ENCODE measurements at places on chromosomes 6 and 20. TPM values are rescaled to one million over a fixed set of nuclear protein-coding genes. Genes with fewer than 3 reads are reported as not detected.

The PBOV1 gene
- not detected for total RNA-seq

DNA sequence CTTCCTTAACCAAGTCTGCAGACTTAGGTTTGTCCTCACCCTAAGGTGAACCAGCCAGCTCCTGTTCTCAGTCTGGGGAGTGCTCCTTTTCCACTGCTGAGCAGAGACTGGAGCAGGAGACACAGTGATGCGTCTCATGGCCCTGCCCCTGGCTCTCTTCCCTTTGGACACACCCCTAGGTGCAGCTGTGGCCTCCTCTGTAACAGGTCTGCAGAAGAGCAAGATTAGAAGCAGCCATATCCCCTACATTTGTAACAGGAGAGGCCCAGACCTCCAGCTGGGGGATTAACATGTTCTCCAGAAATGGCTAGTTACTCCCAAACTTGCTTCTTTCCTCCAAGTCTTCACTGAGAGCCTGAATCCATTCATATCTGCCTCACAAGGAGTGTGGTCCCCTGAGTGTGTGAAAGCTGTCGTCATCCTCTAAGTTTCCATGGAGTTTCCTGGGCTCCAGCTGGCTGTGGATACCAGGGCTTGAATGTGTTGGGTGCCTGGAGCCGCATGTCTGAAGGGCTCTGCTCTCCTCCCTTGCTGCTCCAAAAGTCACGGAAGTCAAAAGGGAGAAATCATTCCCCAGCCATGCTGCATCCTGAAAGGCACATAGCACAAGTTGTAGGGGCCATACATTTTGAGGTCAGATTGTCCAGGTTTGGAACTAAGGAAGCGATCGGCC, 57.7 kb downstream of the PPP1R14C start:
- DNase-seq = no peak
- H3K4me1 ChIP-seq = no peaks in the 10 kb centered on the region
- H3K36me3 ChIP-seq = no peaks in the 10 kb centered on the region
- no peak overlapping the region for H3K27ac ChIP-seq
- H3K27me3 ChIP-seq = no peaks in the 10 kb centered on the region

- peaks cover 36% of the 10 kb centered on the region for H3K36me3 ChIP-seq
- H3K27ac ChIP-seq = no peak overlapping the region
- H3K4me3 ChIP-seq = no peak overlapping the region
- no peak for DNase-seq
Measured at GRCh38 chr6:26445934-26446667, 5.8 kb downstream of the BTN3A3 start.

DNA sequence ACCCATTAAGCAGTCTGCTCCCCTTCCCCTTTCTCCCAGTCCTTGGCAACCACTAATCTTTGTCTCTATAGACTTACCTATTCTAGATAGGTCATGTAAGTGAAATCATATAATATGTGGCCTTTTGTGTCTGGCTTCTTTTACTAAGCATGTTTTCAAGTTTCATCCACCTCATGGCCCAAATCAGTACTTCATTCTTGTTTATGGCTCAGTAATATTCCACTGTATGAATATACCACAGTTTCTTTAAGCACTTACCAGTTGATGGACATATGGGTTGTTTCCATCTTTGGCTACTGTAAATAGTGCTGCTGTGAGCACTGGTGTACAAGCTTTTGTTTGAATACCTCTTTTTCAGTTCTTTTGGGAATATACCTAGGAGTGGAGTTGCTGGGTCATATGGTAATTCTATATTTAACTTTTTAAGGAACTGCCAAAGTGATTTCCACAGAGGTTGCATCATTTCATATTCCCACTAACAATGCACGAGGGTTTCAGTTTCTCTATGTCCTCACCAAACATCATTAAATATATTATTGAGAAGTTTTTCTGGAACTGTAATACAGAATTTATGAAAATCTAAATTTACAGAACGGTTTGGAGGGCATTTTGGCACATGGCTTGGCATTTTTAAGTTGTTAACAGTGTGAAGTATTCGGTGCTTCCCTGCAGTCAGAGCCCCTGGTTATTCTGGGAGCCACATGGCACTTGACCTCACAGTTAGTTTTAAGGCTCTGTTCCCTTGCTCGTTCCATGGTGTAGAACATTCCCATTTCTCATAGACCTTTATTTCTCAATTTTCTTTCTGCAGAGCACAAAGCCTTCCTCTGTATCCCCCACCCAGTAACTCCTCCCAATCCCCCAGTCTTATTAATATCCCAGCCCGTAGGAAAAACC, 27.0 kb upstream of the DTNBP1 start:
- H3K4me1 ChIP-seq = peaks cover 16% of the 10 kb centered on the region
- peaks cover 3% of the 10 kb centered on the region for H3K27me3 ChIP-seq
- no peaks in the 10 kb centered on the region for H3K36me3 ChIP-seq
- no peak for DNase-seq
- no peak overlapping the region for H3K27ac ChIP-seq

GRCh38 chr20:43183536-43184070, 6.1 kb downstream of the PTPRT start:
- H3K27ac ChIP-seq = no peak overlapping the region
- no peak overlapping the region for H3K4me3 ChIP-seq
- no peak for DNase-seq
- peaks cover 2% of the 10 kb centered on the region for H3K4me1 ChIP-seq
- H3K36me3 ChIP-seq = no peaks in the 10 kb centered on the region

GRCh38 chr6:37583261-37583660, 83.6 kb upstream of the CCDC167 start:
- no peak overlapping the region for H3K27ac ChIP-seq
- H3K4me1 ChIP-seq = no peaks in the 10 kb centered on the region
- H3K36me3 ChIP-seq = no peaks in the 10 kb centered on the region

The SOBP gene
- total RNA-seq = 7.4 TPM

DNA sequence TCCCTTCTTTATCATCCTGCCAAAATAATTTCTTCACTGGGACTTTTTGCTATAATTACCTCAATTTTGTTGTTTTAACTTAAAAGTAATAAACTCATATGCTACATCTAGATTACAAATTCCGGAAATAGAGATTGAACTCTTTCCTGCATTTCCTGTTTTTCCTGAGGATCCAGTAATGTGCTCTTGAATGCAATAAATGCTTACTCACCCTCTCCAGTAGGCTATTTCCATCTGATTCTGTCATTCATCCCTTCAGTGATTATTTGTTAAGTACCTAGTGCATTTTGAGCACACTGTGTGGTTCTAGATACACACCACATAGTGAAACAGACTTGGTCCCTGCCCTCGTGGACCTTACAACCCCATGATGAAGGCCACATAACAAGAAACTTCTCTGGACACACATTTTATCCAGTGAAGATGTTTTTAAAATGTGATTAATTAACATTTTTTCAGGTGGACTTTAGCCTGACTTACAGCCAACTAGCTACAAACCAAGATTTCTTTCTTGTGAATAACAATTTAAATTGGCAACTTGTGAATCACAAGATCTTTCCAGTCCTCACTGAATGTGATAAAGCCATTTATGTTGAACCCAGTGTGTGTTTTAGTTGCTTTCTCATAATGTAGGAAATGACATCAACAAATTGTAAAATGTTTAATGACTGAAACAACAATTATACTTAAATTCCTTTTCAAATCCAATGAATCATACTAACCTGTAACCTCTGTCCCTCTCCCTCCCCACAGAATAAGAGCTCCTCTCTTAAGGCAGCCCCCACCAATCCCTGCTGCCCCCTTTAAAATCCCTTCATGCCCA, 272.3 kb downstream of the KHDC1L start:
- H3K27me3 ChIP-seq = no peaks in the 10 kb centered on the region
- DNase-seq = no peak
- H3K4me3 ChIP-seq = no peak overlapping the region
- H3K36me3 ChIP-seq = no peaks in the 10 kb centered on the region

DNA sequence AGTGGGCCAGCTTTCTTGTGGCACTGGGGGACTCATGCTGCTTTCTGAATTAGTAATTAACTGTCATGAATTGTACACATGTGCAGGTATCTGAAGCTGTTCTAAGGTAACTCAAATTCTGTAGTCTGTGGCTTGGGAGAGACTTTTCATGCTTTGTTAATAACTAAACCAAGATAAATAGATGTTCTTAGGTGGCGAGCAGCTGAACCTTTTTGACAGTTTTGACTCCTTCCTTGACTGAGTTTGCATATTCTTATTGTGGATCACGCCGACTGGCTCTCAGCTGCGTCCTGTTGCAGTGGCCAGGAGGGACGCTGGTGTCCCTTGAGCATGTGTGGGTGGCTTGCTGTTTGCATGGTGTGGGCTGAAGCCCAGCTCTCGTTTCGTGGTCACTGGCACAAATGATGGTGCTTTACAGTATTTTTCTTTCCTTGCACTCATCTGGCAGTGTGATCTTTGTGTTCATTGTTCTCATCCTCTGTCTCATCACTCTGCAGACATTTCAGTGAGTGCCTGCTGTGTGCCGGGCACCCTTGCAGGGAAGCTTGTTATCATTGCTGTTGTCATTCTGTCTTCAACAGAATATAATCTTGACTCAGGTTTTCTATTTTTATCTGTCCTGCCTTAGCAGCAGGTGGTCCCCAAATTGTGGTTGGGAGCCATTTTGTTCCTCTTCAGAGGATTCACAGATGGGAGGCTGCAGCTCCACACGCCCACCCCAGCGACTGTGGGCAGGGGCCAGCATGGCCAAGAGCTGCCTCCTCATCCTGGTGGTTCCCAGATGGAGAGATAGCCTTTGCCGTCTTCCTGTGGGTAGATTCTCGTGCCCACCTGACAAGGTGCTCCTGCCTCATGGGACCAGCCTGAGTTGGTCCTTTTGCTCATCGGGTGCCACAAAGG, 39.6 kb downstream of the DUSP22 start:
- DNase-seq = no peak
- no peak overlapping the region for H3K4me3 ChIP-seq
- H3K4me1 ChIP-seq = no peaks in the 10 kb centered on the region
- no peaks in the 10 kb centered on the region for H3K36me3 ChIP-seq

DNA sequence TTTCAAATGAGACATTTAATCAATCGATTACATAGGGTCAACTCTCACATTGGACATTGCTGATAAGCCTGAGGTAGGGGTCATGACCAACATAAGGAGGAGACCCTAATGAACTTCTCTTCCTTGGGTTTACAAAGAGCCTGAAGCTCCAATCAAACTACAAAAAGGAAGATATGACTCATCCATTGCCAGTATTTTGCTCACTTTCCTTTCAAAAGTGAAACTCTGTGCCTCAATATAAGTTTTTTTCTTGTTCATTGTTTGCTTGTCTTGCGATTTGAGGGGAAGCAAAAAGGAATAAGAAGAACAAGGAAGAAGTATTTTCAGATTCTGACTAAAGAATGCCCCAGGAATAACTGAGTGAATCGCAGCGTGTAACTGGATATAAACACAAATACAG, 38.8 kb upstream of the KHDRBS2 start:
- no peaks in the 10 kb centered on the region for H3K4me1 ChIP-seq
- DNase-seq = no peak
- H3K27ac ChIP-seq = no peak overlapping the region
